Activated naive CD4-positive, alpha-beta T cell treated with Interleukin-2 at 50 U/mL for 16 hours (primary cell): ENCODE measurements at places on chromosomes 6 and 20.

- no peak for DNase-seq
Measured at GRCh38 chr20:40883097-40883496, 145.5 kb upstream of the TOP1 start.

GRCh38 chr20:23205211-23205610, 119.1 kb upstream of the CD93 start:
- DNase-seq, result no peak

GRCh38 chr6:168485818-168486217, 44.8 kb downstream of the SMOC2 start:
- no peak for DNase-seq

- peak; percentile 21 for DNase-seq
Measured at GRCh38 chr6:117601811-117602150, 530 bp downstream of the GOPC start.

- no peak for DNase-seq
Measured at GRCh38 chr20:37936041-37936440, 33.1 kb downstream of the VSTM2L start.

GRCh38 chr20:58161192-58161591, 67.3 kb downstream of the ANKRD60 start:
- DNase-seq, result no peak

DNA sequence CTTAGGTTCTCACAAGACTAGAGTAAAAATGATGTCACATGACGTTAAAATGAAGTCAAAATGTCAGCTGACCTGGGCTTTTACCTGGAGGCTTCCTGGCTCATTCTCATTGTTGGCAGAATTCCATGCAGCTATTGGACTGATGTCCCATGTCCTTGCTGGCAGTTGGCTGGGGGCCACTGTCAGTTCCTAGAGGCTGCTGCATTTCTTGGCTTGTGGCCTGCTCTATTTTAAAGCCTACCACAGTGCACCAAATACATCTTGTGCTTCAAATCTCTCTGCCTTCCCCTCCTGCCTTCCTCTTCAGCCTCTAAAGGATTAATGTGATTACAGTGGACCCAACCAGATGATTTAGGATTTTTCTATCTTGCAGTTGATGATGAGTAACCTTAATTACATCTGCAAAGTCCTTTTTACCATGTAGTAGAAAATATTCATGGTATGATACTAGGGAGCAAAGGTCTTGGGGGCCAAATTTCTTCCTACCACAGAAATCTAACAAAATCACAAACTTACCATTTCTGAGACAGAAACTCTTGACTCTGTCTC, 81.9 kb downstream of the FIG4 start:
- DNase-seq, result no peak

GRCh38 chr6:14108571-14109410, 8.8 kb upstream of the CD83 start:
- DNase-seq, result peak; percentile 34

GRCh38 chr6:15326067-15326614, 80.3 kb downstream of the JARID2 start:
- DNase-seq, result no peak
